ENCODE measurements at places on chromosomes 13 and 19. TPM values are rescaled to one million over a fixed set of nuclear protein-coding genes. Genes with fewer than 3 reads are reported as not detected.

Gene FAAP24
- total RNA-seq: 1.3 TPM

Gene MATK
- total RNA-seq: not detected

Gene GZMM
- total RNA-seq: not detected

Gene EFNA2
- total RNA-seq: 0.17 TPM

Gene CERS1
- 1.5 TPM for total RNA-seq

Gene CGB3
- not detected for total RNA-seq

Gene RXFP2
- not detected for total RNA-seq

- H3K27ac ChIP-seq: no peak overlapping the region
- peaks cover 9% of the 10 kb centered on the region for H3K4me1 ChIP-seq
- no peak overlapping the region for H3K4me3 ChIP-seq
These were observed 122.3 kb downstream of the PCCA start for GRCh38 chr13:100211016-100211710.

DNA sequence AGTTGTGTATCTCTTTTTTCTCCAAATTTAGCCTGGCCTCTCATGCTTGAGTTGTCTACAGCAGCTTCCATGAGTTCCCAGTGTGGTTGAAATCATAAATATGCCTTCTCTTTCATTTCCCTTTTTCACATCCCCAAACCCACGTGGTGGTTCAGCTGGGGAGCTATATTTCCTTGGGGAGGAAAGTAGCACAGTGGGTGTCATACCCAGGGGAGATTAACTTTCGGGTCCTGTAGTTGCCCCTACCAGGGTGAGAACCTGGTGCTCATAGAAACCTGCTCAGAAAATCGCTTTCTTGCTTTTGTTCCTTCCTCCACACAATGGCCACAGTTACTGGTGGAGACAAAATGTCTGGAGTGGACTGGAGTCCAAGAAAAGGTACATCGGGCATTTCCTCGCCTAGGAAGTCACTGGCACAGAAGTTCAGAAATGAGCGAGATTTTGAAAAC lies 7.0 kb upstream of the LILRA4 start:
- H3K4me1 ChIP-seq: no peaks in the 10 kb centered on the region
- no peak for DNase-seq
- H3K36me3 ChIP-seq: no peaks in the 10 kb centered on the region
- no peaks in the 10 kb centered on the region for H3K27me3 ChIP-seq

DNA sequence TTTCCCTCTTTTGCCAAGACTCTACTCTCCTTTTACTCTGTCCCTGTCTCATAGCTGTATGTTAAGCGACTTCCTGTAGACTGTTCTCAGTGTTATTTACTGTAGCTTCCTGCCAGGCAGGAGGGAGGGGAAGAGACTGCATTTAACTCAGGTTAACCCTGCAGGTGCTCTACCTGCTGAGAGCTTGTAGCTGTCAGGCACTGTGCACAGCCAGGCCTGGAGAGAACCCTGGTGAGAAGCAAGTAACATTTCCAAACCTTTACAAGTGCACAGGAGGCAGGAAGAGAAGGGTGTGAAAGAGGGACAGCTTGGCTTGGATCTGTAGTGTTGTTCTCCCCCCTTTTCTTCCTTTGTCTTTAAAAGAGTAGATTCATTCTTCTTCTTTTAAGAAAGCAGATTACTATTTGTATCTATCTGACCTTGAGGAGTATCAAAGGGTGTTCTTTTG lies 167.1 kb downstream of the LMO7 start:
- H3K27ac ChIP-seq: no peak overlapping the region
- H3K36me3 ChIP-seq: peaks cover 7% of the 10 kb centered on the region
- H3K4me1 ChIP-seq: peaks cover 5% of the 10 kb centered on the region
- H3K4me3 ChIP-seq: no peak overlapping the region

GRCh38 chr19:7401694-7402093 lies 53.0 kb downstream of the ARHGEF18 start:
- no peak overlapping the region for H3K27ac ChIP-seq
- DNase-seq: no peak
- H3K4me1 ChIP-seq: peaks cover 4% of the 10 kb centered on the region
- no peak overlapping the region for H3K4me3 ChIP-seq
- no peaks in the 10 kb centered on the region for H3K36me3 ChIP-seq
- H3K27me3 ChIP-seq: no peaks in the 10 kb centered on the region

DNA sequence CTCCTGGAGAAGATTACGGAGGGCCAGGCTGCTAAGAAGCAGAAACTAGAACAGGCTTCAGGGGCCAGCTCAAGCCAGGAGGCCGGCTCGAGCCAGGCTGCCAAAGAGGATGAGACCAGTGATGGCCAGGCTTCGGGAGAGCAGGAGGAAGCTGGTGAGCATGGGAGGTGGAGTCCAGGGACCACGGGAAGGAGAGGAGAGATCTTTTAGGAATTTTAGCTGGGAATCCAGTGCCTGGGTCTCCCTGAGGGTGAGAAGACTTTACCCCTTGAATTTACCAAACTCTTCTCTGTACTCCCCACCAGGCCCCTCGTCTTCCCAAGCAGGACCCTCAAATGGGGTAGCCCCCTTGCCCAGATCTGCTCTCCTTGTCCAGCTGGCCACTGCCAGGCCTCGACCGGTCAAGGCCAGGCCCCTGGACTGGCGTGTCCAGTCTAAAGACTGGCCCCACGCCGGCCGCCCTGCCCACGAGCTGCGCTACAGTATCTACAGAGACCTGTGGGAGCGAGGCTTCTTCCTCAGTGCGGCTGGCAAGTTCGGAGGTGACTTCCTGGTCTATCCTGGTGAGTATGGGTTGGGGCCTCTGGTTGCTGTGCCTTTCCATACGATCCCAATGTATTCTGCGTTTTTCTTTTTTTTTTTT lies 824 bp downstream of the TSEN34 start:
- peaks cover 11% of the 10 kb centered on the region for H3K4me1 ChIP-seq
- peaks cover 4% of the 10 kb centered on the region for H3K36me3 ChIP-seq
- peak overlapping the region; percentile 88 for H3K4me3 ChIP-seq
- H3K27me3 ChIP-seq: no peaks in the 10 kb centered on the region
- peak overlapping the region; percentile 98 for H3K27ac ChIP-seq

DNA sequence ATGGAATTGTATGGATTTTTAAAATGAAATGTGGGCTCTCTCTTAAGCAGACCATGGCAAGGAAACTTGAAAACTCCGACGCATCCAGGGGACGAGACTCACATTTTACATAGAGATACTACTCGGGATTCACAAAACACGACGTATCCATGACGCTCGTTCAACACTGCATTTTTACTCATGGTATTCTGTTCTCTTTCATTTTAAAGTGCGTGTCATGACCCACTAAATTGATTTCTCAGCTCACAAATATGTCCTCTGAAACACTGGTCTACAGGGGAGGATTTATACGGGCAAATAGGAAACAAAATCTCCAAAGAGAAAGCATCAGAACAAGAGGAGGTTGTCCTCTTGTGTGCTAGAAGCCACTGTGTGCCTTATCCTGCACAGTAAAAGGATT lies 523.5 kb downstream of the MYO16 start:
- no peak overlapping the region for H3K4me3 ChIP-seq
- peaks cover 13% of the 10 kb centered on the region for H3K4me1 ChIP-seq
- H3K27ac ChIP-seq: no peak overlapping the region
- no peaks in the 10 kb centered on the region for H3K27me3 ChIP-seq
- H3K36me3 ChIP-seq: no peaks in the 10 kb centered on the region

DNA sequence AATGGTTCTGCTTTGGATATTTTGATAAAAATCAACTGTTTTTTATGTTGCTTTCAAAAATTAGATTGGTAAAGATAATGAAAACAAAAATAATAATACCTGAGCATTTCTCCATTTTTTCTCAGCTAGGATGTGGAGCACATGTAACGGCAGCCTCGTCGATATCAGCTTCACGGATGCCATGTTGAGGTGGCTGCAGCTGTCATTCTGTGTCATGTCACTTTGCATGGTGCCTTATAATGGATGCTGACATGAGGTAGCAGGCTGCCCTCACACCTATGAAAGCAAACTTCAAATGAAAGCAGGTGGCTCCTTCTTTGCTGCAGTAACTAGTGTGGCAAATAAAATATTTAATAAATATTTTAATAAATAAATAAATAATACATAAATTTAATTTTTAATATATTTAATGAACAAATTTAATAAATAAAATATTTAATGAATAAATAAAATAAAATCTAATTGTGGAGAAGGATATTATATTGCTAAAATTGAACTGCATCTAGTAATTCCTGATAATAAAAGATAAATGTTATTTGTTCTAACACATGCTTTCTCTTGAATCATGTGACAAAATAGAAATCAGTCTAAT lies 955.7 kb upstream of the SLC10A2 start:
- no peak overlapping the region for H3K27ac ChIP-seq
- no peaks in the 10 kb centered on the region for H3K4me1 ChIP-seq
- no peaks in the 10 kb centered on the region for H3K27me3 ChIP-seq
- H3K4me3 ChIP-seq: no peak overlapping the region
- no peaks in the 10 kb centered on the region for H3K36me3 ChIP-seq

- no peaks in the 10 kb centered on the region for H3K27me3 ChIP-seq
- no peak overlapping the region for H3K27ac ChIP-seq
- no peak for DNase-seq
- H3K36me3 ChIP-seq: peaks cover 63% of the 10 kb centered on the region
- H3K4me3 ChIP-seq: no peak overlapping the region
These were observed 10.6 kb downstream of the PTBP1 start for GRCh38 chr19:807627-808422.

DNA sequence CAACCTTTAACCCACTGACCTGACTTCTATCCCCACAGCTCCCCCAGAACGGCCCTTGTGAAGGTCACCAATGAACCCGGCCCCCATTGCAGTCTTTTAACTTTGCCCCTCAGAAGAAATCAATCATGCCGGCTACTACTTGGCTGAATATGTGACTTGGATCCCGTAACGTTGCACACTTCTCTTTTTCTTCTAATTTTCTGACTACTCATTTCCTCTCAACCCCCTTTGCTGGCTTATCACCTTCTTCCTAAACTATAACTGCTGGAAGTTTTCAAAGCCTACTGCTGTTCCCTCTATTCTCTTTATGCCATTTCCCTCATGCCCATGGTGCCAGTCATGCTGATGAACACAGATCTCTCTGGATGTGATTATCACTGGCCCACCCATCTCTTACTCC lies 367.6 kb downstream of the DNAJC15 start:
- H3K27ac ChIP-seq: no peak overlapping the region
- peaks cover 4% of the 10 kb centered on the region for H3K4me1 ChIP-seq
- no peaks in the 10 kb centered on the region for H3K36me3 ChIP-seq
- no peaks in the 10 kb centered on the region for H3K27me3 ChIP-seq
- DNase-seq: no peak

GRCh38 chr19:41928221-41928683 lies at the start of gene ERFL:
ERFL (minus strand) TSS chr19:41928449; CDS start chr19:41912919, 15,530 bp downstream.
- H3K27me3 ChIP-seq: peaks cover 65% of the 10 kb centered on the region
- no peak for DNase-seq
- H3K4me1 ChIP-seq: peaks cover 5% of the 10 kb centered on the region
- H3K27ac ChIP-seq: no peak within 1 kb of the TSS

GRCh38 chr13:49545661-49546060 lies 39.7 kb downstream of the RCBTB1 start:
- H3K27me3 ChIP-seq: no peaks in the 10 kb centered on the region
- H3K4me3 ChIP-seq: no peak overlapping the region
- H3K4me1 ChIP-seq: no peaks in the 10 kb centered on the region
- no peak for DNase-seq
- H3K36me3 ChIP-seq: peaks cover 1% of the 10 kb centered on the region

DNA sequence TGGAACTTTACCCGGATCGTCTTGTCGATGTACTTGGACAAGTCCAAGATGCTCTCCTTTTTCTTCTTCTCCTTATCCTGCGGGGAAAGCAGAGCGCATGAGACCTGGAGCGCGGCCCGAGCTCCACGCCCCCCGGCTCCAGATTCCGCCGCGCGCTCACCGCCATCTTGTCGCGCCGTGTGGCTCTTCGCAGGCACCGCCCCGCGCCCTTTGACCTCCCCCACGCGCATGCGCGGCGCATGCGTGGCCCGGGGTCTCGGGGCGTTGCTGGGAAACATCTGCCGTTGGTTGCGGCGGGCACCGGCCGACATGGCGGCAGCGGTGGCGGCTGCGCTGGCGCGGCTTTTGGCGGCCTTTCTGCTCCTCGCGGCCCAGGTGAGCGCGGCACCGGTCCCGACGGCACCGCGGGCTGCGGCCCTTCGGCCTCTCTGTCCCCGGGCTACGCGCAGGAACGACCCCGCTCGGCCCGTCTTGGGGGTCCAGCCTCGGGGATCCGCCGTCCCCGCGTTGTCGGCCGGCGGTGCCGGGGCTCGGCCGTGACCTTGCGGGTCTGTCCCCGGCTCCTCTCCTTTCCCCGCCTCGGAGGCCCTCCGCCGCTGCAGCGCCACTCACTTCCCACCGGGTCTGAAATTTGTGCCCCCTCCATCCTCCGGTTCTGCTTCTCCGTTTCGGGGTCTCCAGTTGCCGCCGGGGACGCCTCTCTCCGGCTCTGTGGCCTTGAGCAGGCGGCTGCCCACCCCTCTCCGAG lies at the start of the genes LSM7 and SPPL2B:
Gene LSM7, minus strand, starts transcription at position 186 of the 748 bp plus-strand sequence. Its CDS starts 20 bp downstream, at position 166.
Gene SPPL2B, plus strand, starts transcription at position 284 of the 748 bp plus-strand sequence. Its CDS starts 26 bp downstream, at position 310.
- peak; percentile 77 for DNase-seq
- H3K4me1 ChIP-seq: peaks cover 5% of the 10 kb centered on the region
- peak within 1 kb of the TSS; percentile 57 for H3K27ac ChIP-seq
- no peaks in the 10 kb centered on the region for H3K27me3 ChIP-seq

GRCh38 chr13:67299751-67300150 lies 69.6 kb upstream of the PCDH9 start:
- no peak overlapping the region for H3K27ac ChIP-seq
- no peaks in the 10 kb centered on the region for H3K4me1 ChIP-seq
- H3K27me3 ChIP-seq: no peaks in the 10 kb centered on the region
- peak; percentile 28 for DNase-seq
- no peaks in the 10 kb centered on the region for H3K36me3 ChIP-seq

GRCh38 chr19:15251010-15251748 lies 18.9 kb upstream of the EPHX3 start:
- no peak overlapping the region for H3K4me3 ChIP-seq
- no peaks in the 10 kb centered on the region for H3K27me3 ChIP-seq
- peaks cover 63% of the 10 kb centered on the region for H3K4me1 ChIP-seq
- H3K36me3 ChIP-seq: peaks cover 33% of the 10 kb centered on the region
- DNase-seq: peak; percentile 89
- H3K27ac ChIP-seq: peak overlapping the region; percentile 99

- H3K27ac ChIP-seq: no peak overlapping the region
- H3K36me3 ChIP-seq: peaks cover 30% of the 10 kb centered on the region
- H3K27me3 ChIP-seq: no peaks in the 10 kb centered on the region
- no peak overlapping the region for H3K4me3 ChIP-seq
- DNase-seq: no peak
These were observed 15.9 kb upstream of the TICAM1 start for GRCh38 chr19:4847190-4847973.

DNA sequence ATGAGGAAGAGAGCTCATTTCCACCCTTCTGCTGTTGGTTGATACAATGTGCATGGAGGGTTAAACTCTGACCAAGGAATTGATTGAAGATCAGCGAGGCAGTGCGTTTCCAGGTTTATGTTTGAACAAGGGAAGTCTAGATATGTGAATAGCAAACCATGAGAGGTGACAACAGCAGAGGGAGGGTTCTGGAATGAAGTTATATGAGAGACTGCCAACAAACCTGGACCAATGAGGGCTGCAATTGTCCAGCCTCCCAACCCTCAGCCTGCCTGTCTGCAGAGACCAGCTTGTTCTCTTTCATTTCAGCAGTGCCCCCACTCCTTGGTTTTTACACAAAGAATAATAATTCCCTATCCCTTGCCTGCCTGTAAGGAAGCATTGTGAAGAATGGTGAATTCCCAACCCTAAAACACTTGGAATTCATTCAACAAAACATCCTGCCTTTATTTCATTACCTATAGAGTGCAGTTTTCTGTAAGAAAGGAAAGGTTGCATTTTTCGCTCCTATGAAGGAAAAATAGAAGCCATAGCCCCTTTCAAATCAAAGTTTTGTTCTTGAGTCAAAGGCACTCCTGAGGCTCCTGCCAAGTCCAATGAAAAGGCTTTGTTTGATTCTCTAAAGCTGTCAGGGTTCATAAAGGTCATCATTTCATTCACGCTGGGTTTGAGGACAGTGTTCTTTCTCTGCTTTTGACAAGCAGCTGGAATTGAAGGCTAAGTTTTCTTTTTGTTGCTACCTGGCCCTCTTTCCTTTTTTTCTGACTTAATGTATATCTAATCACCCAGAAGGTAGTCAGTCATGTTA lies 53.6 kb upstream of the ABCC4 start:
- H3K27me3 ChIP-seq: no peaks in the 10 kb centered on the region
- no peak overlapping the region for H3K27ac ChIP-seq
- no peaks in the 10 kb centered on the region for H3K36me3 ChIP-seq
- H3K4me3 ChIP-seq: no peak overlapping the region
- no peaks in the 10 kb centered on the region for H3K4me1 ChIP-seq

Data from fibroblast of lung (primary cell).